NCI-H1694 treated with DMSO at 0.1 percent for 48 hours (cell line): ENCODE measurements at places on chromosomes 5 and 9.
A peak's percentile ranks its signal among the peaks of the same experiment; 100 is the strongest.

GRCh38 chr9:114272739-114273431 is 50.0 kb upstream of the ORM1 start:
- DNase-seq: no peak

- DNase-seq: no peak
Measured at GRCh38 chr5:158874343-158874742, 225.4 kb downstream of the EBF1 start.

DNA sequence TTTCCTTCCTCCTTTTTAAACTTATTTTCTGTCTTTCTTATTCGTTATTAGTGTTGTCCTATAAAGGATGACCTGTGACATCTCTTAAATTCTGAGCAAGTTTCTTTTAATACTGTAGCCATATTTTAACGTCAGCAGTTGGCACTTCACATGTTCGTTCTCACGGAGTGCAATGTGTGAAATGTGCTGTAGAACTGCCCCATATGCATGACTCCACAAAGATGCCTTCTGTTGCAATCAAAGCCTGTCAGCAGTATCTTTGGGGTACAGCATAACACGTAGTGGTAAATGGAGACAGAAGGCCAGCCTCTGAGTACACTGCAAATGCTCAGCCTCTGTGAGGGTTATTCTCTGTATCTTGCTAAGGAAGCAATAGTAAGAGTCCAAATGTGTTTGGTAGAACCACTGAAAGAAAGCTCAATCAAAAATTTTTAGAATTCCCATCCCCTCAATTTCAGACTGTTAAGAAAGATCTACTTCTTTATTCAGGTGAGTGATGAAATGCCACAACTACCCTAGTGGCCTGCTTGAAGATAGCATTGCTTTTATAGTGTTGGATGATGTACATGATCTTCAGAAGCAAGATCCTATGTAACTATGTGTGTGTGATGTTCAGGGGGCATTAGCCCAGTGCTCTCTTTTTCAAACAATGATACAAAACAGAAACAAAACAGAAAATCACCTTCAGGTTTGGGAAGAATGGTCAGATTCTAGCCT is 277.7 kb downstream of the TMEM167A start:
- no peak for DNase-seq

- DNase-seq: peak; percentile 8
Measured at GRCh38 chr5:142924135-142924883, 154.1 kb downstream of the ARHGAP26 start.

DNA sequence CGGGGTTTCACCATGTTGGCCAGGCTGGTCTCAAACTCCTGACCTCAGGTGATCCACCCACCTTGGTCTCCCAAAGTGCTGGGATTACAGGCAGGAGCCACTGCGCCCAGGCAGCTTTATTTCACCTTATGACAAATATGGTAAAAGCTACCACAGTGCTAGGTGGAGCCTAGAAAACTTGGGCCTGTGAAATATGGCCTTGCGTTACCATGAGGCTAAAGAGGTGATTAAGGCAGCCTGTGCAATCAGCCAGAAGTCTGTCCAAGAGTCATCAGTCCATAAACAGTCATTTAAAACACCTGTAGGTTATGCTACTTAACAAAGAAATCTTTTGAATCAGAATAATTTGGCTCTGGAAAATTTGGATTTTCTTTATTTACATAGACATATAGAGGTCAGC is 114.8 kb upstream of the ANKH start:
- no peak for DNase-seq
